Iris pigment epithelial cell (primary cell): ENCODE measurements at places on chromosomes 16 and 17.

DNA sequence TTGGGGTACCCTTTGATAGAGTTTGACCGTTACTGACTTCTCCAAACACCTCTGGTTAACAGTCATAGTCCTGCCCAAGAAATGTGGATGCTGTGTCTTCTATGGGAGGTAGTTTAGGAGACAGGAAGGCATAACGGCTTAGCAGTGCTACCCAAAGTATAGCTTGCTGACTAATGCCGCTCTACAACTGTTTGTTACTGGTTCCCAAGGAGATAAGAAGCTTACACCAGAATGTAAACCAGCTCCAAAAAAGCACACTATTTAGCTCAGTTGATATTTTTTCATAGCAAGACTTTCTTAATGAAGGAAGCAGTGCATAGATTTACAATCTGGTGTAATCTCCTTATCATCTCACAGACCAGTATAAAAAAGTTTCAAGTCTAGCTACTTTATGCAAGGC lies 95.7 kb downstream of the HS3ST3B1 start:
- peak; percentile 46 for DNase-seq

DNA sequence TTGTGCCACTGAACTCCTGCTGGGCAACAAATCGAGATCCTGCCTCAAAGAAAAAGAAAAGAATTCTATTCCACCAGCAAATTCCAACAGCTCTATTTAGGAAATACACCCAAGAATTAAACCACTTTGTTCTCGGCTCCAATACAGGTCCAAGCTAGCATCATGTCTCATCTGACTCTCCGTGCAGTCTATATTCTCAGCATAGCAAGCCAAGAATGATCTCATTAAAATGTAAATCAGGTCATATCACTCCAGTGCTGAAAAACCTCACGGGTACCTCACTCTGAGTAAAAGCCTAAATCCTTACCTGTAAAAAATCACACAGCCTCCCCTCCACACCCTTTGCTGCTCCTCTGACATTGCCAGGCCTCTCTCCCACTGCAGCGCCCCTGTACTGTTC lies 23.9 kb downstream of the UBE2G1 start:
- DNase-seq = no peak

- DNase-seq = no peak
Measured at GRCh38 chr16:21989751-21990150, 11.2 kb downstream of the PDZD9 start.

- peak; percentile 86 for DNase-seq
Measured at GRCh38 chr17:7213895-7214299, 5.7 kb downstream of the DLG4 start.

DNA sequence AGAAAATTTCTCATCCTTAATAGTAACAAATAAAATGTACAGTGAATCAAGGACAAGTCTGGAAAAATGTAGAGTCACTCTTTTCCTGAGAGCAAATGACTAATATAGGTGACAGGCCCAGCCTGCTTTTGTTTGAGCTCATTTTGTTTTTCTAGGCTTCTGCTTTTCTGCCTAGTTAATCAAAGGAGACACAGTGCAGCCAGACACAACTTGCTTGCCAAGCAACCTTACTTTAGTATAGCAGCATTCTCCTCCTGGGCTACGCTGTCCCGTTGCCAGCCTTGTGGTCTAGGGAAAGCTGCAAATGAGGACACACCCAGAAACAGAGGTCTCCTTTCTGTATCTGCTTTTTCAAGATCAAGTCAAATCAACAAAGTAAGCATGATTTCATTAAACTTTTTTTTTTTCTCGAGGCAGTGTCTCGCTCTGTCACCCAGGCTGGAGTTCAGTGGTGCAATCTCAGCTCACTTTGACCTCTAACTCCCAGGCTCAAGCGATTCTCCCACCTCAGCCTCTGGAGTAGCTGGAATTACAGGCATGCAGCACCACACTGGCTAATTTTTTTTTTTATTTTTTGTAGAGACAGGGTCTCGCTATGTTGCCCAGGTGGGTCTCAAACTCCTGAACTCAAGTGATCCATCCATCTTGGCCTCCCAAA lies 17.2 kb downstream of the GINS3 start:
- peak; percentile 45 for DNase-seq

GRCh38 chr16:726438-727290 lies at the start of the genes CCDC78 and HAGHL:
CCDC78 (minus strand) TSS chr16:726443; CDS start chr16:726367, 76 bp downstream.
HAGHL (plus strand) TSS chr16:727106; CDS start chr16:727510, 404 bp downstream.
- DNase-seq = peak; percentile 49

- DNase-seq = no peak
Measured at GRCh38 chr16:14963281-14964173, 11.3 kb upstream of the PDXDC1 start.

DNA sequence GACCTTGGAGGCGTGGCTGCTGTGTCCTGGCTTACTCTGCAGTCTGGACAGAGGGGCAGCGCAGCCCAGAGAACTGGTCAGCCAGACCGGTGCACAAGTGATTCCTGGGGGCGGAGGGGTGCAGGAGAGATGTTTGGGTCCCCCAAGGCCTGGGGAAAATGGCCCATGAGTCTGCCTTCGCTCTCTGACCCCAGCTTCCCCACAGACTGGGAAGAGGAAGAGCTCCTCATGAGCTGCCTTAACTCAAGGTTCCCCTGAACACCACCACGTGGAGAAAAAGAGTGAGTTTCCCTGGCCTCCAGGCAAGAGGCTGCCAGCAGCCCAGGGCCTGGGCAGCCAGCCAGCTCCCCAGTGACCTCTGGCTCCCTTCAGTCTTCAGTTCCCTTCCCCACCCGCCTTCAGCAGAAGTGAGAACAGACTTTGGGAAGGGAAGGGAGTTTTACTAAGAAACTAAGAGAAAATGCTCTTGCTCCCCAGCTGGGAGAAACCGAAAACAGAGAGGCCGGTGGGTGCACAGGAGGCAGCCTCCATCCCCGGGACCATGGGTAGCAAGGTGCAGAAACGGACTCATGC lies 2.0 kb upstream of the C17orf99 start:
- peak; percentile 77 for DNase-seq

GRCh38 chr17:12918142-12918541 lies 99.7 kb downstream of the ELAC2 start:
- no peak for DNase-seq

DNA sequence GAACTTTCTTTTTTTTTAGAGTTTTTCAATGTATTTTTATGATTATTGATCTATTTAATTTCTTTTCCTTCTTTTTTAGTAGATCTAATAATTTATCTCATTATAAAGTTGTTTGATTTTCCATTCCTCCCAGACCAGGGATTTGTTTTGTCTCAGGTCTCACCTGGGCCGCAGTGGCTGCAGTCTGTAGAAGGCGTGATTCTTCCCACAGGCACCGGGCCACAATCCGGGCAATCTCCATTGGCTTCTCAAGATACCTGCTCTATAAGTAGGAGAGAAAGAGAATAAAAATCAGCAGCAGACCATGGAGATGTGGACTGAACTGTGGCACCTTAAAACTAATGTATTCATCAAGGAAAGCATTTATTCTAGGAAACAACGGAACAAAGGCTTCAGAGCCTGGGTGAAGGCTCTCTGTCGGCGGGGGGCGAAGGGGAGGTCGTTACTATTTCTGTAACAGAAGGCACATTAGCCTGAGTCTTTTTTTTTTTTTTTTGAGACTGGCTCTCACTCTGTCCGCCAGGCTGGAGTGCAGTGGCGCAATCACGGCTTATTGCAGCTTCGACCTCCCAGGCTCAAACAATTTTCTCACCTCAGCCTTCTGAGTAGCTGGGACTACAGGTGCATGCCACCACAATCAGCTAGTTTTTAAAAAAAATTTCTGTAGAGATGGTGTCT lies 42.7 kb downstream of the STAT3 start:
- DNase-seq = no peak

- no peak for DNase-seq
Measured at GRCh38 chr17:14089179-14089578, 19.9 kb downstream of the COX10 start.

GRCh38 chr17:70987867-70988340 lies 818.6 kb downstream of the KCNJ2 start:
- no peak for DNase-seq

- no peak for DNase-seq
Measured at GRCh38 chr17:38568845-38569510, 36.8 kb downstream of the SRCIN1 start.

GRCh38 chr17:82148997-82149396 lies 51.0 kb upstream of the FASN start:
- DNase-seq = no peak

DNA sequence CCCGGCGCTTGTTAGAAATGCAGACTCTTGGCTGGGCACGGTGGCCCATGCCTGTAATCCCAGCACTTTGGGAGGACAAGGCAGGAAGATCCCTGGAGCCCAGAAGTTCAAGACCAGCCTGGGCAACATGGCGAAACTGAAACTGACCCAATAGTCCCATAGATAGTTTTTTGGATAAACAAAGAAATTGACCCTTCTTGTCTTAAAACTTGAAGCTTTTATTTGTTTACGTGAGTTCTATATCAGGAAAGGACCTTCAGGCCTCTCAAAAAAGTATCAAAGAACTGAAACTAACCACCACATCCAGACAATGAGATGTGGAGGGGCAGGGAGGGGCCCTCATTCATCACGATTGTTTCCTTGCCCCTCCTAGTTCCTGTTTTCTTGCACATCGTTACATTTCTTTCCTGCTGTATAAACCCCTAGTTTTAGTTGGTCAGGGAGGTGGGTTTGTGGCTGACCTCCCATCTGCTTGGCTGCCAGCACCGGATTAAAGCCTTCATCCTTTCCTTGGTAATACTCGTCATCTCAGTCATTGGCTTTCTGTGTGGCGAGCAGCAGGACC lies 29.9 kb upstream of the PRM1 start:
- peak; percentile 58 for DNase-seq

- DNase-seq = no peak
Measured at GRCh38 chr16:25580041-25580440, 111.7 kb upstream of the HS3ST4 start.

GRCh38 chr17:82752371-82753200 lies 721 bp downstream of the TBCD start:
- DNase-seq = peak; percentile 21

DNA sequence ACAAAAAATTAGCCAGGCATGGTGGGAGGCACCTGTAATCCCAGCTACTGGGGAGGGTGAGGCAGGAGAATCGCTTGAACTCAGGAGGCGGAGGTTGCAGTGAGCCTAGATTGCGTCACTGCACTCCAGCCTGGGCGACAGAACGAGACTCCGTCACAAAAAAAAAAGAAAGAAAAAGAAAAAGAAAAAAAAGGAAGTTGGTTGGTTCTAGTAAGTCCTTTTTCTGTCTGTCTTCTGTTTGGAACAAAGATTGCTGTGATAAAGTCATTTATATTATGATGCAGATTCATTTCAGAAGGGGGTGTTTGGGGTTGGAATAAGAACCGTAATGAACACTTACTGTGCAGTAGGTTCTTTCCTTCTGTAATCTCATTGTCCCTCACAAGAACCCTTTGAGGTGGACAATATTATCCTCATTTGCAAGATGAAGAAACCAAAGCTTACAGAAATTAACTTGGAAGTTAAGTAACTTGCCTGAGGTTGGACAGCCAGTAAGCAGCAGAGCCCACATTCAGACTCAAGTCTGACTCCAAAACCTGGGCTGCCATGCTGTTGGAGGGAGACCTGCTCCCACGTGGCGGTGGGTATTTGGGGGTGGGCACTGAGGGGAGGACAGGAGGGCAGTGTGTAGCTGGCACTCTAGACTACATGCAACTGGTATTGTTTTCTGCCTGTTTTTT lies 10.3 kb downstream of the MINK1 start:
- no peak for DNase-seq

GRCh38 chr16:89020925-89021595 lies 44.1 kb upstream of the CBFA2T3 start:
- DNase-seq = no peak

- peak; percentile 45 for DNase-seq
Measured at GRCh38 chr16:55370762-55371482, 46.9 kb downstream of the IRX6 start.

GRCh38 chr17:29572691-29573557 lies 4.4 kb downstream of the TP53I13 start:
- DNase-seq = peak; percentile 58

- DNase-seq = no peak
Measured at GRCh38 chr17:17993366-17993765, 20.7 kb downstream of the DRC3 start.

DNA sequence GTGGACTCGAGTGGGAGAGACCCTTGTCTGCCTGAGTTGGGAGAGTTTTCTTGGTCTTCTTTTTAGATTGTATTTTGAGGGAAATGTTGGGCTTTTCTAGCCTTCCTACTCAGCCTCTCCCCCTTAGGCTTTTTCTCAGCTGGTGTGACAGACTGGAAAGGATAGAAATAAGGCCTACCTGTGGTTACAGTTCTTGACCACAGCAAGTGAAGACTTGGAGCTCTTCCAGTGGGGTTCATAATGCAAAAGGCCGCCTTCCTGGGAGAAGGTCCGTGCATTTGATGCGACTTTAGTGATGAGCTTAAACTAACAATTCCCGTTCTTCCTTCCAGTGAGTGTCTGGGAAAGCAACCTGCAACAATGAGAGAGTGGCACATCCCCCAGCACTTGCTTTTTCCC lies 56.8 kb downstream of the B9D1 start:
- DNase-seq = no peak

DNA sequence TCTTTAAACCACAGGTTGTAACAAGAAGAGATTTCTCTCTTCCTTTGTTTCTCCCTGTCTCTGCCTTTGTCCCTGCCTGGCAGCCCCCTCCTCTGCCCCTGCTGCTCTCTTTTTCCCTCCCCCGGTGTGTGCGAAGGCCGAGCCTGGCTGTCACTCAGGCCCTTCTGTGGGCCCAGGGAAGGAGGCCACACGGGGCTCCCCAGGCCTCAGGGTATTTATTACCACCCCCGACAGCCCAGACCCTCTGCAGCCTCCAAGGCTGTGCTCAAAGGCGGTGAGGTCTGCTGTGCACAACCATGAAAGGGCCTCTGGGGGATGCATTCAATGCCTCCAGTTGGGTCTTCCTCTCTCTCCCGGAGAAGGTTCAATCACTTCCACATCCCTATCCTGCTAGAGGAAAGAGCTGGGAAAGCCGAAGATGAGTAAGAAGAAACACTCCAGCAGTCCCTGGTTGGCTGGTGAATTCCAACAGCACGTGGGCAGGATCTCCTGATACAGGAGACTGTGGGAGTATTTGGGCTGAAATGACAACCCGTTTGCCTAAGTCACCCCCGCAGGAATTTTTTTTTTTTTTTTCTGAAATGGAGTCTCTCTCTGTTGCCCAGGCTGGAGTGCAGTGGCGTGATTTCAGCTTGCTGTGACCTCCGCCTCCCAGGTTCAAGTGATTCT lies 34.2 kb downstream of the ZNF423 start:
- no peak for DNase-seq

DNA sequence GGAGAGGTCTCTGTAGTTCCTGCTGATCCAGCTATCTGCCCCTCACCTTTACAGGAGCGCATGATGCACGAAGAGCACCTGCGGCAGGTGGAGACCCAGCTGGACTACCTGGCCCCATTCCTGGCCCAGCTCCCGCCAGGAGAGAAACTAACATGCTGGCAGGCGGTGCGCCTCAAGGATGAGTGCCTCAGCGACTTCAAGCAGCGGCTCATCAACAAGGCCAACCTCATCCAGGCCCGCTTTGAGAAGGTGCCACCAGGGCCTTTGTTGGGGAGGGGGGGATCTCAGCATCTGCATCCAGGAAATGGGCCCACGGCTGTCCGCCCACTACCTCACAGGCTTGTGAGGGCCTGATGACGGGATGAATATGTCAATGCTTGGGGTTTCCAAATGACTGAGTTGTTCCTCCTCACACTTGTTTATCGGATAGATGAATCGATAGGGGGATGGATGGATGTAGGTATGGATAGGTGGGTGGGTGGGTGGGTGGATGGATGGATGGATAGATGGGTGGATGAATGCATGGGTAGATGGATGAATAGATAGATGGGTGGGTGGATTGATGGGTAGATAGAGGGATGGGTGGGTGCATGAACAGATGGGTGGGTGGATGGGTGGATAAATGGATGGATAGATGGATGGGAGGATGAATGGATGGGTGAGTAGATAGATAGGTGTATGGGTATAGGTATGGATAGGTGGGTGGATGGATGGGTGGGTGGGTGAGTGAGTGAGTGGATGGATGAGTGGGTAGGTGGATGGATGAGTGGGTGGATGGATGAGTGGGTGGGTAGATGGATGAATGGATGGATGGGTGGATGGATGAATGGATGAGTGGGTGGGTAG lies 7.0 kb upstream of the KATNB1 start:
- DNase-seq = no peak
